ENCODE measurements at places on chromosomes 3 and 15.

DNA sequence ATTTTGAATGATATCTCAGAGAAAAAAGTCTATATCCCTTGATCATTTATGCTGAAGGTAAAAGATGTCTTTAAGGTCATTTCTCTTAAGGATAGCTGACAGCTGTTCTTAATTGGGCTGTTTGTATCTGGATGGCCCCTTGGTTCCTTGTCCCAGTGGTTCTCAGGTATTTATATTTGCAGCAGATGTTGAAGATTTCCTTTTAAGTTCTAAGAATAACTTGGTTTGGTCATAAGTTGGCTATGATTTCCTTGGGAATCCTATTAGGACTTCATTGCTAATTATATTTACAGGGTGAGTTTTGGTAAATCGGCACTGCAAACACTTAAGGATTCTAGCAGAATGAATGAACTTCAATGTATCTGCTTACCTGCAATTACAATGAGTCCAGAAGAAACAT lies 460.4 kb upstream of the SGO1 start:
- no peak for DNase-seq

GRCh38 chr3:185049710-185050109 lies 103.2 kb downstream of the C3orf70 start:
- DNase-seq = no peak

DNA sequence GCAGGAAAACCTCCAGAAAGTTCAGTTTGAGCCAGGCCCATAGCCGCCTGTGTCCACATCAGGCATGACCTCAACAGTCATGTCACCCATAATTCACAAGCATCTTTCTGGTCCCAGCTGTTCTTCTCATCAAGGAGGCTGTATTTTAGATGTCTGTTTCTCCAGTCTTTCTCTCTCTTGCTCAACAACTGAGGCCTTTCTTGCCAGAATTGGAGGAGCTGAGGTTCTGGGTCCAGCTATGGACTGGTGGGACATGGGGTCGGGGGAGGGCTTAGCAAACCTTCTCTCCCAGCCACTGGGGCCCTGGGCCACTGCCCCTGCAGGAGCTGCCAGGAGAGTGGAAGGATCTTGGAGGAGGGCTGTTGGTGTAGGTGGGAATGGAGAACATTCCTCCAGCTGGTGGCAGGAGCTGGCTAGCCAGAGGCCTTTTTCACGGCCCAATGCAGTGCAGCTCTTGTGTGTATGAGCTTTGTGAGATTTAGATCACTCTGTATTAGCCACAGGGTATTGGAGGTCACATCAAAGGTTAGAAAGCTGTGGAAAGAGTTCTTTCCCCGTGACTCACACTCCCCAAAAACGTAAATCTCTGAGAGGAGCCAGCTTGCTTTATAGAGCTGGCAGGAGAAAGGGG lies 23.5 kb downstream of the MAGEF1 start:
- no peak for DNase-seq

GRCh38 chr3:194181612-194182529 lies 45.9 kb downstream of the HES1 start:
- DNase-seq = no peak

GRCh38 chr15:90871716-90872485 lies 3.5 kb downstream of the FURIN start:
- no peak for DNase-seq

- peak; percentile 57 for DNase-seq
Measured at GRCh38 chr15:71443538-71443937, 328.3 kb downstream of the THSD4 start.

- DNase-seq = peak; percentile 73
Measured at GRCh38 chr3:69161587-69162307, 39.4 kb upstream of the LMOD3 start.

GRCh38 chr3:194522579-194523046 lies 35.8 kb upstream of the ATP13A3 start:
- DNase-seq = no peak

DNA sequence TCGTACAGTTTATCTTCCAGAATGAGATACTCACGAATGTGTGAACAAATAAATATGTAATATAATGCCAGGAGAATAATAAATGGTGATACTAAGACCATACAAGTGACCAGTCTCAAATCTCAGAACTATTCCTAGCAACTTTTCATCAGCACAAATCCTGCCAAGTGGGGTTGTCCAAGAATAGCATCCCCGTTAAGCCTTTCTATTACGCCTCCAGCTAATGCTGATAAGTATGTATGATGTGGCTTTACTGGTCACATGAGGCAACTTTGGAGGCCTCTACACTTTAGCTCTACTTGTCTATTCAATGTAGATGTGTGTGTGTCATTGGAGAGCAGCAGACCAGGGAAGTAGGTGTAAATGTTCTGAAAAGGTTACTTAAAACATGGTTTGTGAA lies 129.5 kb downstream of the KCNMB2 start:
- no peak for DNase-seq

DNA sequence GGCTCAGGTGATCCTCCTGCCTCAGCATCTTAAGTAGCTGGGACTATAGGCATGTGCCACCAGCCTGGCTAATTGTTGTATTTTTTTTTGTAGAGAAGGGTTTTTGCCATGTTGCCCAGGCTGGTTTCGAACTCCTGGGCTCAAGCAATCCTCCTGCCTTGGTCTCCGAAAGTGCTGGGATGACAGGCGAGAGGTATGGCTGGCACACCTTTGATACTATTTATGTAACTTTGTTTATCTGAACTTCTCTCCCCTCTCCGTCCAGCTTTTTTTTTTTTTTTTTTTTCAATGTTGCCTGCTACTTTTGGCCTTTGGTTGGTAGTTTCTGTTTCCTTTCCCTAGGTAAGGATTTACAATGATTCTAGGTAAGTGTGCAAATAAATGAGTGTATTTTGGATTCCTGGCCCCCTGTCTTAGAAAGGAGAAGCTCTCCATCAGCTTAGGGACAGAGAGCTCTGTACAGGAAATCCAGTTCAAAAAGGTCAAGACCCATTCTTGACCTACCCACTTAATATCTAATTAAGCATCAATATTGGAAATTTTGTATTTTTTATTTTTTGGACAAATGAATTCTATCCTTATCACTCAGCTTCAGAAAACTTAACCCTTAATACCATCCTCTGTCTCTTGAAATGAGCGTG lies 6.8 kb downstream of the ARL6IP5 start:
- no peak for DNase-seq

GRCh38 chr3:13294442-13295351 lies 125.4 kb downstream of the NUP210 start:
- no peak for DNase-seq

- no peak for DNase-seq
Measured at GRCh38 chr3:45126730-45127129, 19.4 kb downstream of the CDCP1 start.

GRCh38 chr15:91870876-91871537 lies 17.5 kb downstream of the SLCO3A1 start:
- peak; percentile 35 for DNase-seq

- DNase-seq = peak; percentile 80
Measured at GRCh38 chr15:85296615-85297402, 83.6 kb upstream of the AKAP13 start.

DNA sequence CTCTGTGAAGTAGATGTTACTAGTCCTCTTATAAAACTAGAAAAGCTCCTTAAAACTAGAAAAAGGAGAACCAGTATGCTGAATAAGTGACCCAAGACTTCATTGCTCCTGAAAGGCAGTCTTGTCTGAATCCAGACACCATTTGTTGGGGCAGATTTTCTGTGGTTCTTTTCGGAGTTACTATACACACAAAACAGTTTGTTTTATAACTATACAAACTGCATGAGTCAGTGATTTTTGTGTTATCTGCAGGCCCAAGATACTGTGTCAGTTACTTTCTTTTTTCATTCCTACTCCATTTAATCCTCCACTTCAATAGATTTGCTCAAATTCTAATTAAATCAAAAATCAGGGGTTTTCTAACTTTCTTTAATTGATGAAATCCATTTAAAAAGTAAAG lies 244.6 kb downstream of the ARPP21 start:
- DNase-seq = peak; percentile 75

- peak; percentile 14 for DNase-seq
Measured at GRCh38 chr15:79673416-79674123, 223.2 kb downstream of the MTHFS start.

DNA sequence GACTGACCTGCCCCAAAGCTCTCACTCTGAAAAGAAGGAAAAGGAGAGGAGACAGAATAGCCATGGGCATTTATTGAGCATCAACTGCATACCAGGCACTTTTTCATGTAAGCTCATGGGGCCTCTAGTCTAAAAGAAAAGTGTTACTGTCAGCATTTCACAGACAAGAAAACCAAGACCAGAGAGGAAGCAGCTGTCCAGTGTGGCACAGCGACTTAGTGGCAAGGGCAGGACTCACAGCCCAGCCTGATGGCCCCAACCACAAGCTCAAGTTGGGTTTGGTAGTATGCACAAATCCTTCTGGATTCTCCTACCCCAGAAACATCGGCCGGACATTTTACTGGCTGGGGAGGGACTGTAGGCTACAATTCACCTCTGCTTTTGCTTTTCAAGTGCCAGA lies 5.8 kb downstream of the EFCC1 start:
- no peak for DNase-seq

- no peak for DNase-seq
Measured at GRCh38 chr3:85321892-85322291, 363.1 kb downstream of the CADM2 start.

DNA sequence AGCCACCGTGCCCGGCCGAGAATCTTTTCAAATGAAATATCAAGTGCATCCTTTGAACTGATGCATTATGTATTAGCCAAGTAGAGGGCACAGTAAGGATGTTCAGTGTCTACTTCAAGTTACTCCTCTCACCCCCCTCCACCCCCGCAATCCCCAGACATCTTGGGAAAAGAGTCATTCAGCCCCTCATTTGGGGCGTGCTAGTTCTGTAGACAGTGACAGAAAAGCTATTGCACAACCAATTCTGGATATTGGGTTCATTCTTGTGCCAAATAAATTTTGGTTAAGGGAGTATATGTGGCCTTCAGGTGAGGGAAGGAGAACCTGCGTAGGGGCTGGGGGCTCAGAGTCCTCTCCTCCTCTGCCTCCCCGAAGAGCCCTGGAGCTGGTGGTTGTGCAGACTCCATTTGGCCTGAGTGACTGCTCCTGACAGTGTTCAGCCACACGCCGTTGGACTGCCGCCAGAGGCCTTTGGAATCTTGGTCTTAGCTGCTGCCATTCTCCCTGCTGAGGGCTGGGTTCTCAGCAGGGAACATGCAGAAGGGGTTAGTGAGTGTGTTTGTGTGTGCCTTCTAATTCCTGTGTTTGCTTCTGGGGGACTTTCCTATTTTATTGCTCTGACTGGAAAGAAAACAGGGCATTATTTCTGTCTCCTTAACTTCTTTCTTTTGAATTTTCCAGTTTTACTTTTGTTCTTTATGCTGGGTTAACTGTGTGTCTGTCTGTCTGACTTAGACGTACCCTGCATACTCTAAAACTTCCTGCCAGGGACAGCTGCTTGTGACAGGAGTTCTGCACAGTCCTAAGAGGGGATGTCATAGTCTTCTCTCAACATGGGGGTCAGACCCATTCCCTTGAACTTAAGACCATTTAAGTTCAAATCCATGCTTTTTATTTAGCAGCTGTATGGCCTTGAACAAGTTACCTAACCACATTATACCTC lies 21.0 kb downstream of the RARB start:
- DNase-seq = peak; percentile 12

GRCh38 chr15:39265261-39265660 lies 315.6 kb upstream of the THBS1 start:
- no peak for DNase-seq

DNA sequence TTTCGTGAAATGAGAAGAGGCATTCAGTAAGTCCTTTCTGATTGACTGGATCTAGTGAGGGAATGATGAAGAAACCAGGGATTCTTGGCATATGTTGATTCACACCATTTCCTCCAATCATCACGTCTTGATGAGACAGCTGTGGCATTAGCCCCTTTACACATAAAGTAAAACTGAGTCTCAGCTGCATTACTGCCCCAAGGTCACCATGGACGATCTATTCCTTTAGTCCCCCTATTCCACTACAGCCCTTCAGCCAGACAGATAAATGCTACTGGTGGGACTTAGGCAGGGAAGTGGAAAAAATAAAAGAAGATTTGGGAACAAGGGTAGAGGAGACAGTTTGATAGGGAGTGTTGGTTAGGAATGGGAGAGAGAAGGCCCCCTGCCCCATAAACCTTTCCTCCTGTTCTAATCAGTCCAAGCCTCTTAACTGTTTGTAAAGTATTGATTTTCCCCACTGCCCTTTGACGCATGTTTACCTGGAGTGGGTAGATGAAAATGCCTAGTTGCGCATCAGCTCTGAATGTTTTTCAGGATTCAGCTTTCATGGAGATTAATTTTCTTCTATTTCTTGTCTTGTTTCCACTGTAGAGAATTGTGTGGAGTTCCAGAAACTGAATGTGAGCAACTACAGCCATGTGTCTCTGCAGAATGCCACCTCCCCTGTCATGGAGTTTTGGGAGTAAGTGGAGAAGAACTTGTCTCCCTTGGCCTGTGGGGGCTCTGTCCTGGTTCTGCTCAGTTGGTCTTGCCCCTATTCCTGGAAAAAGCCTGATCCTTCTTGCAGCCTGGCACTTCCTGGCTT lies 6.9 kb downstream of the SLC6A11 start:
- DNase-seq = no peak

- peak; percentile 82 for DNase-seq
Measured at GRCh38 chr3:141294848-141295247, 63.2 kb downstream of the PXYLP1 start.

DNA sequence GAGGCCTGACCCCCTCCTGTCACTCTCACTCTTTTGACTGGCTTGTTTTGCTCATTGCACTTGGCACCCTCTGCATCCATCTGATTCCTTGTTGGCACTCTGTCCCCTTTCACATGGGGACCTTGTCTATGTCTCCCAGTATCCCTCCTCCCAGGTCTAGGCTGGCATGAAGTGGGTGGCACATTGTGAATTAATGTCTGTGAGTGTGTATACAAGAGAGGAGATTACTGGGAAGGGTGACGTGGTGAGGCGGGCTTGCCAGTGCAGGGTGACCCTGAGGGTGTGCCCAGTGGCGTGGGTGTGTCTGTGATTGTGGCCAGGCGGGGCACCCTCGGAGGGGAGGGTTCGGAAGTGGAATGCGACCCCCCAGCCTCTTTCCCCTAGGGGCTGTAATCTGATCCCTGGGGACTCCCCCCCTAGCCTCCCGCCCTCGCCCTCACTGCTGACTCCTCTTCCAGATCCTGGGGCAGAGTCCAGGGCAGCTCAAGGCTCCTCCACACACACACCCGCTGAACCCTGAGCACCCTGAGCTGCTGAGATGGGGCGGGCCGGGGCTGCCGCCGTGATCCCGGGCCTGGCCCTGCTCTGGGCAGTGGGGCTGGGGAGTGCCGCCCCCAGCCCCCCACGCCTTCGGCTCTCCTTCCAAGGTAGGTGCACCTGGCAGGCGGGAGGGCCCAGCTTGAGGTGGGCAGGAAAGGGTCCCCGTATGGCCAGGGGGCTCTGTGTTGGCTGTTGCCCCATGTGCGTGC lies at the start of gene SEMA3B:
TSS of gene SEMA3B (plus strand) at position 445 of the 749 bp plus-strand sequence. CDS start at position 539, 94 bp downstream.
- DNase-seq = no peak

GRCh38 chr15:25739687-25740121 lies 123.4 kb downstream of the ATP10A start:
- DNase-seq = no peak
